Endothelial cell of coronary artery (primary cell): ENCODE measurements at places on chromosomes 4 and X. TPM values are rescaled to one million over a fixed set of nuclear protein-coding genes. Genes with fewer than 3 reads are reported as not detected.

The SGCB gene
- total RNA-seq, result 25.5 and 34.4 TPM in 2 replicates

The ATOH1 gene
- not detected in 2 replicates for total RNA-seq

The RAB41 gene
- not detected in 2 replicates for total RNA-seq

The CXXC4 gene
- total RNA-seq, result under 0.01 TPM in 1 of 2 replicates, not detected in the other

The PRKG2 gene
- total RNA-seq, result 0.09 TPM in 1 of 2 replicates, not detected in the other
